ENCODE measurements at places on chromosomes 11 and 22. TPM values are rescaled to one million over a fixed set of nuclear protein-coding genes. Genes with fewer than 3 reads are reported as not detected.

DNA sequence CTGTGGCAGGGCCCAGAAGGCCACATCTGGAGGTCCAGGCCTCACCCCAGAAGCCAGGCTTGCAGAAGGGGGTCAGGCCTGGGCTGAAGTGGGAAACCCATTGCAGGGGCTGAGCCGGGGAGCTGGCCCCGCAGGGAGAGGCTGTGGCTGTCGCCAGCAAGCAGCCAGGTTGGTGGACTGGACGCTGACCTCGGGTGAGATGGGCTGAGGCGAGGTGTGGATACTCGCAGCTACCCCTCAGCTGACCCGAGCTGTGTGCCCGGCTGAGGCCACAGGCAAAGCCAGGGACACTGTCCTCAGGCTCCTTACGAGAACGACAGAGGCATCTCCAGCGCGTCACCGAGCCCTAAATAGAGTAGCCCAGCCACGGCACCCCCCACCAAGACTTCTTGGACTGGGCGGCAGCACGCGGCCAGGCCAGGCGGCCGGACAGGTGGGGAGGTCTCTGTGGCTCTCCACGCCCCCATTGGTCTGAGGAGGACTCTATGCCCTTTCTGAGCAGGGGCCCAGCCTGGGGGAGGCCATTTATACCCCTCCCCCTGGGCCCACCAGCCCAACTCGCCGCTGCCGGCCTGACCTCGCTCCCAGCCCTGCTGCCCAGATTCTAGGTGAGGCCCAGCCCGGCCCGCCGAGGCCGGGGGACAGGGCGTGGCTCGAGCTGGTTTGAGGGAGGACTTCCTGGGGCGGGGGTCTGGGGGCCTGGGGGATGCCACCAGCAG, at the start of gene TNNI2:
TSS of gene TNNI2 (plus strand) at position 556 of the 719 bp plus-strand sequence. CDS start 716 bp downstream, outside the sequence.
- DNase-seq, result no peak

GRCh38 chr11:68012044-68012842, 2.1 kb downstream of the ALDH3B1 start:
- DNase-seq, result no peak

- DNase-seq, result peak; percentile 61
Measured at GRCh38 chr22:50507421-50507990, at the start of gene LMF2. Gene LMF2 (minus strand): TSS chr22:50507702. CDS start chr22:50507675, 27 bp downstream.

The TTC9C gene
- 13.8 TPM for total RNA-seq

- no peak for DNase-seq
Measured at GRCh38 chr22:38085056-38085455, 1.1 kb upstream of the SLC16A8 start.

GRCh38 chr11:27722953-27723344, 22.7 kb upstream of the BDNF start:
- no peak for DNase-seq

The HBB gene
- total RNA-seq, result 160 TPM

- no peak for DNase-seq
Measured at GRCh38 chr22:20437613-20438426, at the start of gene SCARF2. Gene SCARF2 (minus strand): TSS chr22:20437825. CDS start chr22:20437754, 71 bp downstream.

- no peak for DNase-seq
Measured at GRCh38 chr11:118168751-118169150, 7.7 kb downstream of the SCN2B start.

GRCh38 chr11:76678321-76678720, 7.8 kb upstream of the LRRC32 start:
- no peak for DNase-seq

The ZNF280A gene
- not detected for total RNA-seq

- no peak for DNase-seq
Measured at GRCh38 chr11:92266806-92267205, 42.2 kb downstream of the FAT3 start.

DNA sequence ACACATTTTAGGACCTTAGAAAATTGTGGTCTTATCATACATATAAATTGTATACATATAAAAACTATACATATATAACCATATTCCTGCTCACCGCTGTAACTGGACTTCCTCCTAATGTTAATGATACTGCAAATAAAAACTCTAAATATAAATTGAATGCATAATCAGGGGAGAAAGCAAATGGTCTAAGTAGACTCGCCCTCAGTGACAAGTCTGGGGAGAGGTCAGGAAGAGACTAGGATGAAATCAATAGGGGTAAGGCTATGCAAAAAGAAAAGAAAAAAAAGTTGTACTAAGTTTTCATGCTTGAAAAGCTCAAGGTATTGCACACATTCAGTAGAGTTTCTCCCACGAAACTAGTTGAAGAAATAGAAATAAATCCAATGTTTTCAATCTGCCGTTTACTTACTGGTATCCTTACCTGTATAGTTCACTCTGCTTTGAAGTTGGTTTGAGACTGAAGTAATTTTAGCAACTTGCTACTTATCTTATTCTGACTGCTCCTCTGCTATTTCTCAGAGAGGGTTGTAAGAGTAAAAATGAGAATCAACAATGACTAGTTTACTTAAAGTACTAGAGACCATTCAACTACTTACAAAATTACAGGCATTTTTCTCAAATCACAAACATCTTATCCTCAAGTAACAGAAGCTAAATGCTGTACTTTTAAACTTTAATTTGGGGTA, 12.2 kb upstream of the ARHGAP32 start:
- no peak for DNase-seq

DNA sequence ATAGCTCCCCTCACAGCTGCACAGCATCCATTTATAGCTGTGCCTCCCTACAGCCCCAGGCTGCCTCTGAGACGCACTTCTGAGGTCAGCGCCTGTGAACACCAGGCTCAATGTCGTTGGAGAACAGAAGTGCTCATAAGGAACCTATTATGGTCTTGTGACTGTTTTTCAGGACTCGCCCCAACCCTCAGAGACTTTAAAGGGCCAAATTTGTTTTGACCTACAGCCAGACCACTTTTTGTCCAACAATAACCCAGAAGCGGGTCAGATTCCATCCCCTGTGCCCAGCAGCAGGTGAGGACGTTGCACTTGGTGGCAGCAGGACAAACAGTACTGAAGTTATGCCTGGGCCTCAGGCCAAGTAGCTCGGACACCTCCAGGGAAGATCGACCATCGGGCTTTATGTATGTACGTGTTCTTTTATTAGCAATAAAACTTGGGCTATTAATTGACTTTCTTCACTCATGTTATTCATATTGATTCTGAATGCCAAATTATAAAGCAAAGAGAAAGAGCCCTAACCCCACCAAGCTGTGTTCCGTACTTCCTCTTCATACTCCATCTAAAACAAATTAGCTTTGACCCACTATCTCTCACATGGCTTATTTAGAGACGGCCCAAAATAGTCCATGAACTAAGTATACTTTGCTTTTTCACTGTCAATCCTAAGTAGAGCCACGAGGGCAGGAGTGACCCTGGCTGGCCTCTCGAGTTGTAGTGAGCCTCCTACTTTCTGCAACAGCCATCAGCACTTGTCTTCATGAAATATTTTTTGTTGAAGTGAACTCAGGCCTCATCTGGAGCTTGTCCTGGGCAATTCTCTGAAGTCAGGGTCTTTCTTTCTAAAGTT, 92.3 kb upstream of the PAX6 start:
- DNase-seq, result no peak
